ENCODE measurements at places on chromosomes 2 and 18. TPM values are rescaled to one million over a fixed set of nuclear protein-coding genes. Genes with fewer than 3 reads are reported as not detected.
A peak's percentile ranks its signal among the peaks of the same experiment; 100 is the strongest.

GRCh38 chr2:31217465-31218200, at the start of gene CAPN14:
Gene CAPN14 (minus strand): TSS chr2:31217515. CDS start chr2:31205447, 12,068 bp downstream.
- no peaks in the 10 kb centered on the region for H3K36me3 ChIP-seq
- H3K27ac ChIP-seq = no peak within 1 kb of the TSS
- H3K4me3 ChIP-seq = no peak within 1 kb of the TSS
- H3K4me1 ChIP-seq = peaks cover 19% of the 10 kb centered on the region

DNA sequence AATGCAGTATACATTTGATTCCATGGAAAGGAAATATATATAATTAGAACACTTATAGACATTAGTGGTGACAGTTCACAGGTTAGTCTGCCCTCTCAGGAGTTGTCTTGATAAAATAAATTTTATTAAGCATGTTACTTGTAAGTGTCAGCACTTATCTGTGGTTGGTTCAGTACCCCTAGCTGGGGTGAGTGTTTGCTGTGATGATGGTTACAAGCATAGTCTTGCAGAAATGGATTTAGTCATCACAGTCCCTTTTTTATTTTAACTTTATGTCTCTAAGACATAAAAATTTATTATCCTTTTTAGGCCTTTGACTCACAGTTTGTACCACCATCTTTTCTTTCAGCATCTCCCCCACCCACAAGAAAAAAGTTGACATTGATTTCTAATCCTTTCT, 52.1 kb downstream of the NCK2 start:
- peak overlapping the region; percentile 92 for H3K27ac ChIP-seq
- H3K4me1 ChIP-seq = peaks cover 90% of the 10 kb centered on the region
- peak overlapping the region; percentile 83 for H3K4me3 ChIP-seq
- peaks cover 58% of the 10 kb centered on the region for H3K36me3 ChIP-seq
- DNase-seq = no peak
- no peaks in the 10 kb centered on the region for H3K27me3 ChIP-seq

DNA sequence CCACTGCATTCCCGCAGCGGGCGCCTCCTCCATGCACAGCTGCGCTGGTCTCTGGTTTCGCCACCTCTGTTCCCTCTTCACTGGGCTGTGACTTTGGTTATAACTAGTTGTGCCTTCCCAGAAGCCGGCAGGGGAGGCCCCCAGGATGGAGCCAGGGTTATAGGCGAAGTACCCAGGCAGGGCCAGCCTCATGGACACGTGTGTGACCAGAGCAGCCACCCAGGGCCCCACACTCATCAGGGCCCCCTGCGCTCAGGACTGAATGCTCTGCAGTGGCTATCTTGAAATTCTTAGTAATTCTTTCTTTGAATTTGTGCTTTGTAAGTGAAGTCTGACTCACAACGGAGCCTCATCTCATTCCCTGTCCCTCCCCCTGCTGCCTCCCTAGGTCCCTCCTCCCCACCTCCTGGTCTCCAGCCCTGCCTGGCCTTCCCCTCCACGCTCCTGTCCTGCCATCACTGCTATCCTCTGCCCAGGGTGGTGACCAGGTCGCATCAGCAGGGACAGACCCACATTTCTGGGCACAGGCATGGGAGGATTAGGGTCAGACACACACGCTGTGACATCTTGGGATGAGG, 38.1 kb upstream of the LBH start:
- no peak overlapping the region for H3K4me3 ChIP-seq
- no peaks in the 10 kb centered on the region for H3K36me3 ChIP-seq
- no peak for DNase-seq
- no peak overlapping the region for H3K27ac ChIP-seq
- no peaks in the 10 kb centered on the region for H3K27me3 ChIP-seq
- peaks cover 4% of the 10 kb centered on the region for H3K4me1 ChIP-seq

DNA sequence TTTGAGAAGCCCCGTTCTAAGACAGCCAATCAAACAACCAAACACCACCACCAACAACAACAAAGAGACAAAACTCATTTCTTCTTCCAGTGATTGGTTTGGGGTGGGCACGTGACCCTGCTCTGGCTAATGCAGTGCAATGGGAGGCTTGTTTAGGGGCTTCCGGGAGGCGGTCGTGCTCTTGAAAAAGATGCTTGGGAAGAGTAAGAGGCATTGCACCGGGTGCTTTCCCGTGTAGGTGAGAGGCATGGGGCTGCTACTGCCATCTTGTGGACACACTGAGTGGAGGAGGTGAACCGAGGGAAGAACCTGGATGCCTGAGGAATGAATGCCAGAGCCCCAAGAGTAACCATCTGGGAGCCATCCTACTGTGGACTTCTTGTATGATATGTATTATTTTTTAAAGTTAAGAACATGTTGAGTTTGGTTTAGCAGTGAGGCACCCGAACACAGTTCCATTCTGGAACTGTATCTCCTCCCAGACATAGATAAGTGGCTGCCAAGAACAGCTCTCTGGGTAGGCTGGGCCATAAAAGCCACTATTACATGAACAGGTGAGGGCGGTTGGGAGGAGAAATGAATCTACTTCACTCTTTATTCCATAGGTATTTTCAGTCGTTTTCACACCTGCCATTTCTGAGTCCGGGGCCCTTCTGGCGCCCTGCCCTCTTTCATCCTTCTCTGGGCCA, 19.1 kb upstream of the ARHGAP25 start:
- H3K4me3 ChIP-seq = no peak overlapping the region
- H3K27me3 ChIP-seq = no peaks in the 10 kb centered on the region
- peak; percentile 48 for DNase-seq
- peak overlapping the region; percentile 59 for H3K27ac ChIP-seq
- peaks cover 64% of the 10 kb centered on the region for H3K4me1 ChIP-seq

- DNase-seq = no peak
- no peaks in the 10 kb centered on the region for H3K27me3 ChIP-seq
- H3K4me1 ChIP-seq = no peaks in the 10 kb centered on the region
Observed at GRCh38 chr2:241951316-241951700, 81.8 kb downstream of the RTP5 start.

DNA sequence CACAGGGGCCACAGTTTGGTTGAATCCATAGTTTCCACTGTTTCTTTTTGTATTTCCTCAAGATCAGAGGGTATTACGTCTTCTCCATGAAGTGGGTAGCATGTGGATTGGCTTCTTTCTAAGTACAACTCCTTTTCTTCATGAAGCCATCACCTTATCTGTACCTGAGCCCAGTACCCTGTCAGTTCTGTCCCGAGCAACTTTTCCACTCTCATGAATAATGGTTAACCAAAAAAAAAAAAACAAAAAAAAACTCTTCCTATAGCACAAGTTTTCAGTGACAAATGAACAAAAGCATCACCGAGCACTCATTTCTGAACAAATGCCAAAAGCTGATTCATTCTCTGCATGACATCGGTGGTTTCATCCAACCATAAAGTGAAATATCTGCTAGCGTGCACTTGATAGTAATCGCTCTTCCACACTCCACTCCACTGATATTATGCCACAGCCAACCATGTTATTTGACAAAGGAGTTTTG, 53.0 kb upstream of the CCDC150 start:
- DNase-seq = no peak
- no peaks in the 10 kb centered on the region for H3K4me1 ChIP-seq

GRCh38 chr2:133504566-133505505, 63.4 kb downstream of the NCKAP5 start:
- H3K27me3 ChIP-seq = no peaks in the 10 kb centered on the region
- no peak for DNase-seq
- no peaks in the 10 kb centered on the region for H3K36me3 ChIP-seq

GRCh38 chr2:71422786-71423185, 30.6 kb upstream of the DYSF start:
- H3K4me1 ChIP-seq = peaks cover 3% of the 10 kb centered on the region
- H3K36me3 ChIP-seq = peaks cover 31% of the 10 kb centered on the region
- H3K27ac ChIP-seq = no peak overlapping the region

DNA sequence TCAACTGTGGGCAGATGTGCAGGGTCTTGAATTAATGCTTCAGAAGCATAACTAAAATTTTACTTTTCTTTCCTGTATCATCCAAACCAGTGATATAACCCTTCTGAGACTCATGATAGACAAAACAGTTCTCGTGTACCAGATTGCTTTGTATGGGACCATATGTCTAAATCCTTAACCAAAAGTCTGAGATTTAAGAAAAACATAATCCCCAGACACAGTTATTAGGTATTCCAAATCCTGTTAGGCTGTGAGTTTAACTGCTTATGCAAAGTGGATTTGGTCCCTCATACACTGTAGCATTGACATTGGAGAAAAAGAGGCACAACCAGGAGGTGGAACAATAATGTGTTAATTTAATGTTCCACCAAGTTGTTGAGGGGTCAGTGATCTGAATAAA, 235.0 kb downstream of the PMAIP1 start:
- DNase-seq = no peak
- no peaks in the 10 kb centered on the region for H3K36me3 ChIP-seq
- no peak overlapping the region for H3K4me3 ChIP-seq
- H3K27me3 ChIP-seq = no peaks in the 10 kb centered on the region
- no peak overlapping the region for H3K27ac ChIP-seq

GRCh38 chr2:202680512-202680911, 45.7 kb downstream of the FAM117B start:
- no peak overlapping the region for H3K27ac ChIP-seq
- H3K27me3 ChIP-seq = no peaks in the 10 kb centered on the region
- no peak for DNase-seq
- H3K4me3 ChIP-seq = no peak overlapping the region
- H3K4me1 ChIP-seq = peaks cover 41% of the 10 kb centered on the region

Gene IL1RL1
- total RNA-seq = 0.10 TPM

Gene HOXD13
- not detected for total RNA-seq

Gene NOSTRIN
- total RNA-seq = not detected
